Brain (organoid and tissue), 16 donors: ENCODE measurements at places on chromosomes 5 and 9. TPM values are rescaled to one million over a fixed set of nuclear protein-coding genes. Genes with fewer than 3 reads are reported as not detected.

Gene SLC2A8
- 23.4 TPM for polyA plus RNA-seq

Gene F12
- 3.7 TPM for polyA plus RNA-seq

Gene HNRNPH1
- polyA plus RNA-seq = 134 TPM

Gene GRXCR2
- not detected for polyA plus RNA-seq

Gene PCDHGC3
- polyA plus RNA-seq = 246 TPM

Gene MARVELD2
- 6.6 TPM for polyA plus RNA-seq

Gene C9
- not detected for polyA plus RNA-seq

- DNase-seq = no peak
Observed at GRCh38 chr5:150729859-150730258, 29.0 kb downstream of the DCTN4 start.

- no peak for DNase-seq
Observed at GRCh38 chr9:82129708-82130107, 141.1 kb downstream of the SPATA31D1 start.

GRCh38 chr5:176818391-176819098, 8.2 kb downstream of the UNC5A start:
- DNase-seq = no peak

DNA sequence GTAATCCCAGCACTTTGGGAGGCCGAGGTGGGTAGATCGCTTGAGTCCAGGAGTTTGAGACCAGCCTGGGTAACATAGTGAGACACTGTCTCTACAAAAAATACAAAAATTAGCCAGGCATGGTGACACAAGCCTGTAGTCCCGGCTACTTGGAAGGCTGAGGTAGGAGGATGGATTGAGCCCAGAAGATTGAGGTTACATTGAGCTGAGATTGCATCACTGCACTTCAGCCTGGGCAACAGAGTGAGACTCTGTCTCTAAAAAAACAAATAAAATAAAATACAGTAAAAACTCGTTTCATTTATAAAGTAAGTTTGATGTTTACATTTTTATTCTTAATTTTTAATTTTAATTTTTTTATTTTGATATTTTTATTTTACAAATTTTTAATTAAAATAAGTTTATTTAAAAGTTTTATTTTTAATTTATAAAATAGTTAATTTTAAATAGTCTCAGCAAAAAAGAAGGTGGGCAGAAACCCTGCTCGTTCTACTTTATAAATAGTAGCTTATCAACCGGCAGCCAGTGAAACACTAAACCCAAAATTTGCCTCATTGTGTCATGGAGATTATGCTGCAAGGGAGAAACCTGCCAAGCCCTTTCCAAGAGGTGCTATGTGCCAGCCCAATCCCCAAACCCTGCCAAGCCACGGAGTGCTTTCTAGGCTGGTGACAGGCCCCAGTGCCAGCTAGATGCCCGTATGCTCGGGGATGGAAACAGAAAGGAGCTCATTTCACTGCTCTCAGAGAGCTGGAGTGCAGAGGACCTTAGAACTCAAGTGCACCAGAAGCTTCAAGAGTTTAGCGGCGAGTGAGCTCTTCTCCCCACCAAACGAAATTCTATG, 38.9 kb downstream of the SERINC5 start:
- peak; percentile 65 for DNase-seq

DNA sequence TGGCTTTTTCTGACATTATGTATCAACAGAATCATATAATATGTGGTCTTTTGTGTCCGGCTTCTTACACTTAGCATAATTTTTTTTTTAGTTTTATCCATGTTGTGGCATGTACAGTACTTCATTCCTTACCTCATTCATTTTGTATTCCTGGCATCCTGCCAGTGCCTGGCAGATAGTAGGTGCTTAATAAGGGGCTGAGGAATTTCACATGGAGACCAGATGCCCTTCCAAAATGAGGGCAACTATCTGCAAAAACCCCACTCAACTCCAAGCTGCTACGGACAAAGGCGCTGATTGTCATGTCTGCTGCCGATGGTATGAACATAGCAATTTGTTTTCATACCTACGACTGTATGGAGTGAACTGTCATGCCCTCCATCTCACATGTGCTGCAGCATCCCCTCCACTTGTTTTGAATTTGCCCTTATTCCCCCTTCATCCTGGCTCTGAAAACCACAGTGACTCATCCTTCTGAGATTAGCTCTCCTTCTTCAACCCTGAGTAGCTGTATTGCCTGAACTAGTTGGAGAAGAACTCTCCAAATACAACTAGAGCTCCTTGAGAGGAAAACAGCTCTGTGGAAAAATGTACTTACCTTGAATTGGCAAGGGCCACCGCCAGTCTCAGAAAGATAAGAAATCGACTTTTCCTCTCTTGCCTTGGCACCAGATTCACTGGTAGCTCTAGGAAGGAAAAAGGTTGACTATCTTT, 41.3 kb upstream of the FOXE1 start:
- no peak for DNase-seq

GRCh38 chr5:96966801-96967200, 30.9 kb downstream of the LNPEP start:
- no peak for DNase-seq

DNA sequence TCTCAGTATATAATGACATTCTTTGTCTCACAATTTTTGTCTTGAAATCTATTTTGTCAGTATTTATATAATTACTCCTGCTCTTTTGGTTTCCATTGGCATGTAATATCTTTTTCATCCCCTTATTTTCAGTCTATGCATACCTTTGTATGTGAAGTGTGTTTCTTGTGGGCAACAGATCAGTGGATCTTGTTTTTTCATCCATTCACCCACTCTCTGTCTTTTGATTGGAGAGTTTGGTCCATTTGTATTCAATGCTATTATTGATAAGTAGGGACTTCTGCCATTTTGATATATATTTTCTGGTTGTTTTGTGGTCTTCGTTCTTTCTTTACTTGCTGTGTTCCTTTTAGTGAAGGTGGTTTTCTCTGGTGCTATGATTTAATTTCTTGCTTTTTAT, 10.9 kb downstream of the RIC1 start:
- no peak for DNase-seq

DNA sequence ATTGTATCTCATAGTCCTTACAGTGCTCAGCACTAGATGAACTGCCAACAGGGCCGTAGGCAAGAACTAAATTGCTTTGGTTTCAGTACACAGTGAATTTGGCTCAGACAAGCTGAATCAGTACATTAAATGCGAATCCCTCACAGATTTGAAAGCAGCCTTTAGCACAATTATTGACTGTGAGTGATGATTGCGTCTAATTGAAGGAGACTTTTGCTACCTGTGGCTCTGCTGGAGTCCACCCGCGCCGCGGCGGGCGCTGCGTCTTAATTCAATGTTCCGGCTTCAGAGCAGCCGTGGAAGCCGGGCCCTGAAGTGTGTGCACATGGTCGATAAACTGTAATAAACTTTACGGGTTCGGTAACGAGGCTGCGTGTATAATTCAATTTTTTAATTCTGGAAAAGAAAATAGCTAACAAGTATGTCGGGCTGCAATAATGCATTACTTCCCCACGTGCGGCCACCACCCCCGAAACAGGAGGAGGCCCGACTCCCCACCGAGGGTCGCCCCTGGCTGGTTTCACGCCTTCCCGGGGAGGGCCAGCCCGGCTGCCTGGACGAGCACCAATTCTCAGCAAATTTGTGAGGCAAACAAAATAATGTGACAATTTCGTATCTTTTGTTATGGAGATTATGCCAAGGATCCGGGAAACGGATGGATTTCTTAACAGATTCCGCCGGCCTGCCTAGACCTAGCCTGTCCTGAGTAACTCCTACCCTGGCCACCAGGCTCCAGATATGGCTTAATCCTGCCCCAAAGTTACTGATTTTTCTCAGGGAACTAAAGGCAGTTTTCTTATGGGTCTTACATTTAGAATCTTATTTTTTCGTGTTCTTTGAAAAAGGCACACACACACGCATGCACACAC, 269.4 kb upstream of the IRX1 start:
- peak; percentile 81 for DNase-seq

GRCh38 chr5:68547056-68547455, 331.5 kb downstream of the PIK3R1 start:
- no peak for DNase-seq

DNA sequence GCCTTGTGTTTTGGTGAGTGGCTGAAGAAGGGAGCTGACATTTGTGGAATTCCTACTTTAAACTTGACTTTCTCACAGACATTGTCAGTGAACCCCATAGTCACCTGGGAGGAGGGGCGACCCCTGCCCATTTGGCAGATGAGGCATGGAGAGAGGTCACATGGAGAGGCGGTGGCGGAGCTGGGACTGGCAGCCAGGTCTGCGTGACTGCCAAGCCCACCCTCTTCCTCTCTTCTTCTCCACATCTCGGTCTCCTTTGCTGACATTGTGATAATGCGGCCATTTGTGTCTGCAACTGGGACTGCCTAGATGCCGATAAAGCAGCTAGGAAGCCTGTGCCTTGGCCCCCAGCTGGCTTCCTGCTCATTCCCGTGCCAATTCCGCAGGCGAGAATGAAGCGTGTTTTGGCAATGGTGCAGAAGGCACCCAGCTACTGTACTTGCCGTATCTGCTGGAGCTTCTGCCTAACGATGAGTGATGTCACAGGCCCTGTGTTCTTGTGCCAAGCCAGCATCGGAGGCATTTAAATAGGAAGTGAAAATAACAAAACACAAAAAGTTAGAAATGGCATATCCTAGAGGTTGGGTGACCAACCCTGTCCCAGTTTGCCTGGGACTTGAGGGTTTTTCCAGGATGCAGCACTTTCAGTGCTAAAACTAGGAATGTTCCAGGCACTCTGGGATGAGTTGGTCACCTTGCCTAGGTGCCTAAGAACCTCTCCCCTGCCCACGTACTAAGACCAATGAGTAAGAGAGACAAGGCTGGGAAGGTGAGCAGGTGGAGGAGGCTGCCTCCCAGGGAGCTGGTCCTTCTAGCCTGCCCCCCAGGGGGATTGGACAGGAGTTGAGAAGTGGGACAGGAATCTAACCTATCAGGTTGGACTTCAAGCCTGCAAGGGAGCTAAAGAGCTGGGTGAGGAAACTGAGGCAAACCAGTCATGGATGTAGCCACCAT, 23.6 kb downstream of the OLFML2A start:
- DNase-seq = peak; percentile 69

DNA sequence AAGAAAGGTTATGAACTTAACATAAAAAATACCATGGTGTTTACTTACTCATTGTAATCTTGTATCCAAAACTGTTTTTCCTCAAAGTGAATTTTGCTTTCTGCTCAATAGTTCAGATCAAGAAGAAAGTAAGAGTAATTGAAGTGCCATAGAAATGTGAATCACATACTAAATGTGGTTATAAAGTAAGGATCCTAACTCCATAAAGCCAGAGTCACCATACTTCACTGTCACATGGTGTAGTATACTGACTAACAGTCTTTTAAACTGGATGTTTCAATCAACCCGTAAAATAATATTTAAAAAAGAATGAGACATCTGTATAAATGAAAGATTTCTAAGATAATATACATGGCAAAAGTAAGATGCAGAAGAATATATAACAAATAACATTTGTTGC, 72.1 kb downstream of the NIPBL start:
- DNase-seq = no peak

DNA sequence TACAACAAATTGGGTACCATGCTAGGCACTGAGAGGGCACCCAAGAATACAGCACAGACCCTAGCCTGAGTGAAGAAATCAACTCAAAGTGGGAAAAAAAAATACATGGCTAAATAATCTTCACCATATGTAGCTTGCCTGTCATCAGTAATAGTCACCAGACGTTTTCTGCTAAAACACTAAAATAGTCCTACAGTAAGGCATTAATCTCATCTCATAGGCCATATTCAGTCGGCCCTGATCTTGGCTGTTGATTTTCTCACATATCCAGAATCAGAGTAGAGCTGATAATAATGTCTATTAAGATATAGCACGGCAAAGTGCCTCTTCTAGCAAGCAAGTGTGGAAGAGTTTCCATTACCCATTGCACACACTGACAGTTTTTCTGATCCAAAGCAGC, 322.1 kb upstream of the SLC30A5 start:
- DNase-seq = no peak

DNA sequence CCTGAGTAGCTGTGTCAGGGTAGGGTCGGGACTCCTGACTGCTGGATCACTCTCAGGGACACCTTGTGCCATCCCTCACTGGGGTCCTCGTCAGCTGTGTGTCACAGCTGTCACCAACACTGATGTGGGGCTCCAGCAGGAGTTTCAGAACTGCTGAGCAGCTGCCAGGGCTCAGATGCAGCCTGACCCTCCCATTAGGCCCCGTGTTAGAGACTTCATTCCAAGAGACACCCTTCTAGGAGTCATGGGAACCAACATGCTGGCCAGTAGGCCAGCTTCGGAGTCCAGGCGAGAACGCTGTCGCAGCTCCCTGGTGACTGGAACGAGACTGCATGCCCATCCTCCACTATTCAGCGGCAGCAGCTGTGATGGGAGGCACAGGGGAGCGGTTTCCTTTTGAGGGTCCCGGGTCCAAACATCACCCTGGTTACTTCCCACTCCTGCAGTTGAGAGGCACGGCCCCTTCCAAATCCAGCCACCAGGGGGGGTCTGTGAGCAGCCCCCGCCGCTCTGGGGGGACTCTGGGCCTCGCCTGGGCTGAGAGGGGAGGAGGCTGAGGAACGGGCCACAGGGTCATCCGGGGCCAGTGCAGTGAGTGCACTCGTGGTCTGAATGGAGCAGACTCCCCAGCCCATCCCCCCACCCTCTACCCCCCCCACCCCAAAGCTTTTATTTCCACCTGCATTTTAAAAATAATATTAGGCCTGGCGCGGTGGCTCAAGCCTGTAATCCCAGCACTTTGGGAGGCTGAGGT, 12.6 kb upstream of the TCF7 start:
- DNase-seq = peak; percentile 61

DNA sequence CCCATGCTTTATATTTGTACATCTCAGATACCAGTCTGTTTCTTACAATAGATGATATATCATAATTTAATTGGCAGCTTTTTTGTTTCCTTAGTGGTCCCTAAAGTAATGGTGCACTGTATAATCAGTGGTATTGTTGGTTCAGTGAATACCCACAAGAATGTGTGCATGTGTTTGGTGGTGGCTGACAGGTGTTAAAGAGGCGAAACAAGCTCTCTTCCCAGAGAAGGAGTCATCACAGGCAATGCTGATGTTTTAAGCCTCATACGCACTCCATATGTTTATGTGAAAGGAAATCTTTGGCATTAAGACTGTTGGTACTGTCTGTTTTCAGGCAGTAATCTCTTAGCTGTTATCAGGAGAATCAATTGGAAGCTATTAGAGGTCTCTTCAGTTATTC, 49.2 kb upstream of the KIAA1958 start:
- no peak for DNase-seq

DNA sequence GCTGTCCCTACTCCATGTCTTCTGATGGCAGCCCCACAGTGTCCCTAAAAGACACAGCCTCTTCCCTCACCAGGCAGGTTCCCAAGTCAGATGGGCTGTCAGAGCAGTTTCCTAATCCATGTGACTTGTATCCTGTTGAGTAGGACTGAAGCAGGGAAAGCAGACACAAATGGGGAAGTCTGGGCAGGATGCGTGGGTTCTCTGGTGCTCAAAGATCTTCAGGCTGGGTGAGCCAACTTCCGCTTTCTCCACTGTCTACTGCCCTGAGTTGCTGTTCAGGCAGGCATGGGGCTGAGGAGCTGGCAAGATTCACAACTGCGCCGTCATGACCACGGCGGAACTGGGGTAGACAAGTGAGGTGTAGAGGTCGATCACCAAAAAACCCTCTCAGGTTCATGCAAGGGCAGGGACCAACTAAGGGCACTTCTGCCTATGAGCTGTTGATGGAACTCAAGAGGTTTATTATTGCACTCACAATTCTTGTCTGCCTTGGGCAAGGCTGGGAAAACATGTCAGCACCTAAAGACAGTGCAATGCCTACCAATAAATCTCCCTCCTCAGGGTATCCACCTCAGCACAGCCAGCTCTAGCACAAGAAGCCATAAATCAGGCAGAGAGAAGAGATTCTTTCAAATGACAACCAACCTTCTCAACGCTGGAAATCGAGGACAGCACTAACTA, 83.4 kb downstream of the RAPGEF1 start:
- DNase-seq = no peak
